Stimulated activated CD4-positive, alpha-beta T cell treated with anti-CD3 and anti-CD28 coated beads, TNF-alpha, amount 100 ng/mL, for 24 hours (primary cell): ENCODE measurements at places on chromosomes 11 and 22.

DNA sequence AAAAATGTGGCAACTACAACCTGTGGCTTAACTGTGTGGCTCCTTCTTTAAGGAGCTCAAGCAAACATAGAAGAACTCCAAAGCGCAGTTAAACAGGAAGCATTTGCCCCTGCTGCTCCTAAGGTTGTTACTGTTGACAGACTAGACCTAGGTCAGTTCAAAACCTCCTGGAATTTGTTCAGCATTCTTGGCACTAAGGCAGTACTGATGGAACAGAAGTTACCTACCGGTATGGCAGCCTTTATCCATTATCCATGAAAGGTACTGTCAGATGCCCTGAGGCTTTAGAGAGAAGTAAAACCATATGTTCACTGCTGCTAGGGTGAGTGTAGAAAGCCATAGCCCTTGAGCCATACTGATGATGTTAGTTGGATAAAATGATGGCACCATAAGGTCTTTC lies 916.5 kb upstream of the FAT3 start:
- no peak for DNase-seq

- DNase-seq = no peak
Measured at GRCh38 chr11:706957-707816, 1.2 kb downstream of the EPS8L2 start.

- DNase-seq = no peak
Measured at GRCh38 chr22:48092866-48093265, 1330.4 kb downstream of the TBC1D22A start.

DNA sequence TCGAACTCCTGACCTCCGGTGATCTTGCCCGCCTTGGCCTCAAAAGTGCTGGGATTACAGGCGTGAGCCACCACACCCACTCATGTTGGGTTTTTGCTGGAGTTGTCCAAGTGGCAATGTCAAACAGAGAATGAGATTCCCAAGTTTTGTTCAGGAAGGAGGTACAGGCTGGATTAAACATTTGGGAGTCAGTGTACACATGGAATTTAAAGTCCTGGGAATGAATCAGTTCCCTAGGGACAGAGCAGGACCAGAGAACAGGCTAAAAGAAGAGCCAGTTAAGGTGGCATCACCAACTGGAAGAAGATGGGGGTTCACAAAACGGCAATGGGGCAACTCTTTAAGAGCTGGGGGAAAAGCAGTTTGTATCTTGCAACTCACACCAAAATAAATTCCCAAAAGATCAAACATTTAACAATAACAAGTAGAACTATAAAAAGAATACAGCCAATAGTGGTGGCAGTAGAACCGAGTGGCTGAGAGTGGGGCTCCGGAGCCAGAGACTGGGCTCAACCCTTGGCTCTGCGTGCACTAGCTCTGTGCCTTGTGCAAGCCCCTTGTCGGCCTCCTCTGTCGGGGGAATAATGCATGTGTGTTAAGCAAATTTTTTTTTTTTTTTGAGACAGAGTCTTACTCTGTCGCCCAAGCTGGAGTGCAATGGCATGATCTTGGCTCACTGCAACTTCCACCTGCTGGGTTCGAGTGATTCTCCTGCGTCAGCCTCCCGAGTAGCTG lies 33.8 kb upstream of the CTSD start:
- DNase-seq = no peak

- no peak for DNase-seq
Measured at GRCh38 chr22:24952837-24953383, 394 bp downstream of the KIAA1671 start.

DNA sequence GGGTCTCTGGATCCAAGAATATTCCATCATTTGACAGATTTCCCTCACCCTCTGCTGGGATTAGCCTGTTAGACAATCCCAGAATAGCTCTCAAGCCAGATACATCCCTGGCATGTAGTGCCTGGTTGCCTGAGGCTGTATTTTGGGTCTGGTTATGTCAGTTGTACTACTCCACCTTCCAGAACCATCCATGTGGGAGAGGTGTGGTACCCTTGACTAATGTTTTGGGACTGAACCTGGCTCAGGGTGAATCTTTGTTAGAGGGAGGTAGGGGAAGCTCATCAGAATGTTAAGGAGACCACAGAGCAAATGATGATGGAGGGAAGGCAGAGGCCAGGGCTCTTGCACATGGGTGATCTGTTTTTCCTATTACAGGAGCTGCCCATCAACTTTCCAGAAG lies 5.2 kb downstream of the C11orf52 start:
- DNase-seq = no peak

GRCh38 chr11:62012832-62013461 lies 45.5 kb upstream of the FTH1 start:
- no peak for DNase-seq

DNA sequence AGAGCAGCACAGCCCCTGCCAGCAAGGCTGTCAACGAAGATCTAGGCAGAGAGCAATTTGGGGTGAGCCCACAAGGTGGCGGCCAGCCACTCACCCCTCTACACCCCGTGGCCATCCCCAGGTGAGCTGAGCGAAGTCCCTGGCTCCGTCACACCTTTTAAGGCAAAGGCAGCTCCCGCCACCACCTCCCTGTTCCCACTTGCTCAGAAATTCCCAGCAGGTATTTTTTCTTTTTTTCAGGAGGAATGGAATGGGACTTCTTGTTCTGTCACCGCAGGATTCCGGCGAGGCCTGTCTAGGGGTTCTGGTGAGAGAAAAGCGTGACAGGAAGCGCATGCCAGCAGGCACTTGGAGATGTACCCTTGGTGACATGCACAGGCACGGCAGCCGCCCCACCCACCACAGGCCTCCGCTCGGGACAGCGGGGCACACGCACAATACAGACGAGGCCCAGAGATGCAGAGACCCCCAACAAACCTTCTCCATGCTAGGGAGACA lies 10.0 kb downstream of the RPL3 start:
- DNase-seq = no peak

- no peak for DNase-seq
Measured at GRCh38 chr11:45224766-45225165, 61.4 kb downstream of the SYT13 start.

- no peak for DNase-seq
Measured at GRCh38 chr11:92314499-92314898, 89.9 kb downstream of the FAT3 start.

- DNase-seq = no peak
Measured at GRCh38 chr11:73267122-73267846, 4.9 kb upstream of the P2RY6 start.

- DNase-seq = no peak
Measured at GRCh38 chr11:70872955-70873735, 379.2 kb downstream of the SHANK2 start.

GRCh38 chr11:8707541-8708191 lies 25.1 kb downstream of the RPL27A start:
- no peak for DNase-seq

DNA sequence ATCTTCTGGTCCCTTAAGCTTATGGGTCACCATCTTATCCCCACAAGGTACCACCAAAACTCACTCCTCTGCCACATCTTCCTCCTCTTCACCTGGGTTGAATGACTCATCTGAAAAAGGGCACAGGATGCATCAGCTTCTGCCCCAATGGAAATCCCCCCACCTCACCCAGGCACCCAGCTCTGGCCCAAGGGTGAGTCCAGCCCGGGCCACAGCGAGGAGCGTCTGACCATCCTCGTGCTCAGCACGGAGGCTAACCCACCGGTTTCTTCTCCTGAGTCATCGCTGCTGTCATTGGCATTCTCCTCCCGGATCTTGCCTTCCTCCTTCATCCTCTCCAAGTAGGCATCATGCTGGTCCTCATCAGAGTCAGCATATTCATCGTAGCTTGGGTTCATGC lies 5.3 kb upstream of the TNKS1BP1 start:
- DNase-seq = no peak

- peak; percentile 72 for DNase-seq
Measured at GRCh38 chr11:18775492-18776292, 15.9 kb downstream of the PTPN5 start.

DNA sequence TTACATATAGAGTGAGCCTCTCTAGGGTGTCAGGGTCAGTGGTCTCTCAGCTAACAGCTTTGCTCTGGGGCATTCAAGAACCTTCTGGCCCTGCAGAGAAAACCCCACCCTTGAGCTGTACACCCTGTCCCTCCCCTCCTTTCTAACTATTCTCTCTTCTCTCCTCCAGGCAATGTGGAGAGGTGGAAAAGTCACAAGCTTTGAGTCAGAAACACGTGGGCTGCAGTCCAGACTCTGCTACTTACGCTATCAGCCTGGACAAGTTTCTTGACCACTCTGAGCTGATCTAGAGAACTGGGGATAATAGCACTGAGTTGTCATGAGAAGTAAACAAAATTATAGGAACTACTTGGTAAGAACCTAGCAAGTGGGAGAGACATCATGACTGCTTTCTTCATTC lies 10.7 kb upstream of the FAM83F start:
- no peak for DNase-seq

- DNase-seq = no peak
Measured at GRCh38 chr11:94849839-94850238, 81.7 kb downstream of the AMOTL1 start.

- DNase-seq = no peak
Measured at GRCh38 chr11:115316696-115317095, 187.5 kb downstream of the CADM1 start.

- DNase-seq = no peak
Measured at GRCh38 chr11:31045335-31045734, 324.2 kb downstream of the DCDC1 start.

DNA sequence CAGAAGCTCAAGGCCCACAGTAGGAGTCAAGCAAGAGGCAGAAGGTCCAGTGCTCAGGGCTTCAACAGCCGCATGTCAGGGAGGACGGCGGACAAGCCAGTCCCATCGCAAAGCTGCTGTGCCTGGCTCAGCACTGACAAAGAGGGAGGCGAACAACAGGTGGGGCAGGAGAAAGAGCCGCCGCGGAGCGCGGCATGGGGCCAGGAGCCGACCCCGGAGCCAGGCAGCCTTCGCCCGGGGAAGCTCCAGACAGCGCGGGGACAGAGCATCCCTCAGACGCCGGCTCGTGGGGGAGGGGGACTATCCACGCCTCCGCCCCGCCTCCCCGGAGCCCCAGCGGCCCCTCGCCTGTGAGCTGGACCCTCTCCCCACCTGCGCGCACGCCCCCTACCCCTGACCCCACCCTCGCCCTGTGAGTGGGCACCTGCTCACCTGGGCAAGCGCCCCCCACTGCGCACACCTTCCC lies 369 bp downstream of the DHCR7 start:
- no peak for DNase-seq

DNA sequence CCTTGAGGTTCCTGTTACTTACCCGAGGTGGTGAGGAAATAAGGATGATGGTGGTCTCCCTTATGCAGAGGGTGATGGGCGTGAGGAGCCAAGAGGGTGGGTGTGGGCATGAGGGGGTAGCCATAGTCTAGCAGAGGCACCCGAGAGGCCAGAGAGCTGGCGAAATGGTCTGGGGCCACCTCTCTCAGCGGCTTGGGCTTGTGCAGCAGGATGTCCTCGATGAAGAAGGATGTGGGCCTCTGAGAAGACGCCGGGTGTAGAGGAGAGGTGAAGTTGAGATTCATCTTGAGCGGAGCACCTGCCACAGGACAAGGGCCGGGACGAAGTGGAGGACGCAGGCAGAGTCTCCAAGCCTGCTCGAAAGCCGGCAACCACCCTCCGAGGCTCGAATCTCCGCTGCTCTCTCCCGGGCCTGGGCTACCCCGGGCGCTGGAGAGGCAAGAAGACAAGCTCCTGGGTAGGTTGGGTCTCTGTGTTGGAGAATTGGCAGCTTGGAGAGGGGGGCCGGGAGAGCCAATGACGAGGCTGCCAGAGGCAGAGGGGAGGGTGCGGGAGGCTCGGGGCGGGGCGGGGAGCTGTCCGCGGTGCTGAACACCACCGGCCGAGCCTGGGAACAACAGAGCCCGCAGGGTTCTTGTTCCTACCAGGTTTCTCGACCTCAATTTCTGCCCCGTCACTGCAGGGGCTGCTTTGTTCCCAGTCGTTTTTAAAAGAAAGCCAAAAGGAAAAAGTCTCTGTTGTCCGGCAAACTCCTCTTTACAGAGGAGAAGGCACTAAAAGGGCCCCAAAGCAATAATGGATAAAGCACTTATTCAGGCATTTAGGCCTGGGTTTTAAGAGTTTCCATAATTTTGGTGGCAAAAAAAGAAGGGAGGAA lies at the start of gene BSX:
BSX (minus strand) TSS at position 447 of the 877 bp plus-strand sequence; CDS start at position 284, 163 bp downstream.
- peak; percentile 17 for DNase-seq

DNA sequence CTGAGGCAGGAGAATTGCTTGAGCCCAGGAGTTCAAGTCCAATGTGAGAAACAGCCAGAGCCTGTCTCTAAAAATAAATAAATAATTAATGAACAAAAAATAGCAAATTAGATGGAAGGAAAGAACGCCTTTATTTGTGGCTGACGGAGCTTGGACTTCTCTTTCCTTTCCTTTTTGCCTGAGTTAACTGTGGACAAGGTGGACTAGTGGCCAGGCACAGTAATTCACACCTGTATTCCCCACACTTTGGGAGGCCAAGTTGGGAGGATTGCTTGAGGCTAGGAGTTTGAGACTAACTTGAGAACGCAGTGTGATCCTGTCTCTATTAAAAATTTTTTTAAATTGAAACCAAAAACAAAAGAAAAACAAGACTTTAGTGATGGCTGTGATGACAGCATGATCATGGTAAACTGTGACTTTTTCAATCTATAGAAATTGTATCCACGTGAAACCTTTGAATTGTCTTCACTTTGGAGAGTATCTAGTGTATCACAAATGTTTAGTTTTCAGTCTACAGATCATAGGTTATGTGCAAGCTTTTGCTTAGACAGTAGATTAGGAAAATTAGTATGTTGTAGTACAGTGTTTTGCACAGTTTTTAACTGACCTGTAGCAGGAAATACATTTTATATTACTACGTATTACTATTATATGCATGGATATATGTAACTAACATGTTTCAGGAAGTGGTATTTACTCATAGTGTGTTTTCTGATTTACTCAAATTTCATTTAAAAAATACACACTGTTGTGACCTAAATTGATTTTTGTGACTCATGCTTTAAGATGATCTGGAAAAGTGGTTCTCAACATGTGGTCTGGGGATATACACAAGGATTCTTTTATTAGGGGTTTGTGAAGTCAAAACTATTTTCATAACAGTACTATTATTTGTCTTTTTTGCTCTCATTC lies 42.1 kb downstream of the KDM2A start:
- no peak for DNase-seq

GRCh38 chr11:110468121-110468520 lies 38.4 kb downstream of the FDX1 start:
- no peak for DNase-seq

- DNase-seq = no peak
Measured at GRCh38 chr11:14312736-14313438, 46.1 kb downstream of the RRAS2 start.

GRCh38 chr11:19918302-19919049 lies 205.8 kb downstream of the NAV2 start:
- no peak for DNase-seq

GRCh38 chr11:59666969-59667368 lies 1.9 kb downstream of the PATL1 start:
- no peak for DNase-seq
